ENCODE measurements at places on chromosomes 5 and 9.

GRCh38 chr5:156991714-156992113 lies 28.7 kb upstream of the TIMD4 start:
- no peak for DNase-seq

DNA sequence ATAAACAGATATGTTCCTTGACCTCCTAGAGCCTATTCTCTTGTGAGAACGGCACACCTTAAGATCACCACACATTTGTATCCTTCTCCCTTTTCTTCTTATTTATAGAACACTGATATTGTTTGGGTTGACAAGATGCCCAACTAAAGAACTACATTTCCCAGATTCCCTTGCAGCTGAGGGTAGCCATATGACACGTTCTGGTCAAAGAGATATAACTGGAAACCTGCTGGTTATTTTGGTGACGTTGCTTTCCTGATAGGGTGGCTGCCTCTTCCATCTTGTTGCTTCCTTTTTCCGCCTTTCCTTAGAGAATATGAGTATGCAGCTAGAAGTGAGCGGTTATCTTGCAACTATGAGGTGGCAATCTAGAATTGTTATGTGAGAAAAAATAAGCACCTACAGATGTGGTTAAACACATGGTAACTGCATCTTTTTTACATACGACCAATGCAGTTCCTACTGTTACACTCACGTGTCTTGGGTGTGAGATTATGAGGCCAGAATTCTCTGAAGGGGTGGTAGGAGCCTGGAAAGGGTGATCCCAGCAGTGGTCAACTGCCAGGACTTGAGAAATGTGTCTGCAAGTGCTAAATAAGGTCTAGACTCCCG lies 72.9 kb downstream of the SEC61B start:
- DNase-seq: no peak

GRCh38 chr9:91744114-91744513 lies 205.9 kb downstream of the ROR2 start:
- no peak for DNase-seq

- no peak for DNase-seq
Observed at GRCh38 chr9:11158063-11158462, 545.3 kb upstream of the PTPRD start.

DNA sequence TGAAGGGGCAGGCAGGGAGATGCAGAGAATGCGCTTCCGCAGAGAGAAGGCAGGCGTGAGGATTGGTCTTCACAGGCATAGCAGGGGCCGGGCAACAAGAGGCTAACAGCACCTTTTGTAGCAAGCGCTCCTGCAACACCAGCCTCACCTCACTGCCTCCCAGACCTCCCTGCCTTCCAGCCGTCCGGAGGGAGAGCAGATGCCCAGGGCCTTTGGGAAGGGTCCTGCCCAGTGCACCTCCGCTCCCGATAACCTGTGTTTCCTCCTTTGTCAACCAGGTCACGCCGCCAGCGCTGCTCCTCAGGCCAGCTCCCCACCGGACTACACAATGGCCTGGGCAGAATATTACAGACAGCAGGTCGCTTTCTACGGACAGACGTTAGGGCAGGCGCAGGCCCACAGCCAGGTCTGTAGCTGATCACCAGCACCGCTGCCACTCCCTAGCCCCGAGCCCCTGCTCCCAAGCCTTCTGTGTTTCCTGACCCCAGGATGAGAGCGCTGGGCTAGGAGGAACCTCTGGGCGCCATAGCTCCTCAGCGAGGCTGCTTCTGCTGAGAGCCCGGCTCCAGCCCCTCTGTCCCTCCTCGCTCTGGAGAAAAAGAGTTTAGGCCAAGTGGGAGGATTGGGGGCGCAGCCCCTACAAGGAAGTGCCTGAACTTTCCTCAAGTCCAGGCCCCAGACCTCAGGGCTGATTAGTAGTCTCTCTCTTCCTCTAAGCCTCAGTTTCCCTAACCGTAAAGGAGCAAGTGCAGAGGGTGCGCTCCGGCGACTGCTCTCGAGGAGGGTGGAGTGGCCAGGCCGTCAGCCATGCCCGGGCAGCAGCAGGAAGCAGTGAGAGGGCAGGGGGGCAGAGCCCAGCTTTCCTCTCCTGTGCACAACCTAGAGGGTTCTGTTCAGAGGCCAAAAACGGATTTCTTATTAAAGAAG lies 28.4 kb upstream of the PRDM12 start:
- DNase-seq: no peak

DNA sequence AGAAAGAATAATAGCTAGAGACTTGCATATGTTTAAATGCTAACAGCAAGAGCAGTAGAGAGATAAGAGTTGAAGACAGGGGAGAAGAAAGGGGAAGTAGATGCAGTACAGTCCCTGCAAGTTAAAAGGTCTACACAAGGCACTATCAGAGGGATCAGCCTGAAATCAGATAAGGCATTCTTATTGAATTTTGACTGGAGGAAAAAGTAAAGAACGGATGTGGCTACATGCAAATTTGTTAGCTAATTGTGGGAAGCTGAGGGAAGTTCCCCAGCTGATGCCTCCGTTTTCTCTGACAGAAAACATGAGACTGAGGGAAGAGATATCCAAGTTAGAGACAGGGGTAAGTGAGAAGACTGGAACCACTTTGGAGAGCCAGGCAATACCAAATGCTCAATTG lies 12.9 kb upstream of the RHOBTB3 start:
- DNase-seq: peak; percentile 18

- no peak for DNase-seq
Observed at GRCh38 chr9:10903969-10904368, 291.2 kb upstream of the PTPRD start.

GRCh38 chr9:127535834-127536233 lies 76.2 kb upstream of the STXBP1 start:
- DNase-seq: no peak

DNA sequence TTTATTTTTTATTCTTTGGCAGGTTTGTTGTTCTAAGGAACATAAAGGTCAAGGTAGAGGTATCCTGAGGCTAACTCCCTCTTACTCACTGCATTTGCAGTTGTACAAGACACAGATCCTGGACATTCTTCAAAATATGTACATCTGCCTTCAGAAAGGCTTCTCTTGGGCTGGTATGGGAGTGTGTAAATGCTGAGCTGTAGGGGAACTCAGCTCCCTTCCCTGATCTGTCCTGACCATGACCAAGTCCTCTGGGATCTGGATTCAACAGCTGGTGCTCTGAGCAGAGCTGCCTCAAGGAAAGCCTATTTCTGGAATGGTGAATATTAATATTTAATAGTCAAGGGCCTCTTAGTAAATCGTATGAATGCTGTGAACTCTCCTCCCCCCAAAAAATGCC lies 117.4 kb downstream of the PRKACG start:
- DNase-seq: no peak

GRCh38 chr5:25066239-25066638 lies 421.5 kb upstream of the CDH10 start:
- DNase-seq: no peak

- DNase-seq: no peak
Observed at GRCh38 chr9:128005923-128006322, 25.1 kb upstream of the EEIG1 start.

DNA sequence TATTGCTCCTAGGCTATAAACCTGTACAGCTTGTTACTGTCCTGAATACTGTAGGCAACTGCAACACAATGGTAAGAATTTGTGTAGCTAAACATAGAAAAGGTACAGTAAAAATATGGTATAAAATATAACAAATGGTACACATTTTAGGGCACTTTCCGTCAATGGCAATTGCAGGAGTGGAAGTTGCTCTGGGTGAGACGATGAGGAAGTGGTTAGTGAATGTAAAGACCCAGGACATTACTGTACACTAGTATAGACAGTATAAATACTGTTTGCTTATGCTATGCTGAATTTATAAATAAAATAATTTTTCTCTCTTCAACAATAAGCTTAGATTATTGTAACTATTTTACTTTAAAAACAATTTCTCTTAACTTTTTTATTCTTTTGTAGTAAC lies 15.6 kb upstream of the ADRB2 start:
- DNase-seq: no peak

- DNase-seq: no peak
Observed at GRCh38 chr9:127128341-127129072, 6.1 kb upstream of the ANGPTL2 start.

DNA sequence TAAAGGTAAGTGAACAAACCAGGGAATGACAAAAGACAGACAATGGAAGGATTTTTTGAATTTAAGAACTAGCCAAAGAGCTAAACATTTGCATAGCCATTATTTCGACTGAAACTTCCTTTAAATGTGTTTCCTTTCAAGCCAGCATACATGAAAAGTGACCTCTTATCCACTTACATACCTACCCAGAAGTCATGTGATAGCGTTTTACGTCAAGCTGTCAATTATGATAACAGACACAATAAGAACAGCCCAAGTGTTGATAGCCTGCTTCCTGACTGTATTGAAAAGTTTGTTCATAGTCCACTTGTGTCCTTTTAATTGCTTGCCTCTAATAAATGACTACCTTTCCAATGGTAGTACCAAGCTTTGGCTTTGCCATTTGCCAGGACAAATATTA lies 206.0 kb downstream of the NFIB start:
- DNase-seq: no peak

GRCh38 chr9:98929895-98930341 lies 13.8 kb upstream of the COL15A1 start:
- DNase-seq: no peak

All from activated T-helper 1 cell treated with anti-CD3 and anti-CD28 coated beads, Interleukin-12 subunit alpha, Interleukin-12 subunit beta, Interleukin-2, Interleukin-4 antibody, amounts not matched to agents 30 ng/mL and 10 ng/mL and 1 ng/mL, durations not matched to agents 14 hours and 24 hours and 36 hours (primary cell).